Erythroblast (primary cell): ENCODE measurements at places on chromosomes 3 and 15.

- no peak for DNase-seq
Measured at GRCh38 chr15:58532126-58532525, 100.3 kb downstream of the LIPC start.

- no peak for DNase-seq
Measured at GRCh38 chr3:187261541-187261969, 30.0 kb downstream of the MASP1 start.

- no peak for DNase-seq
Measured at GRCh38 chr15:56168394-56168793, 75.3 kb downstream of the RFX7 start.

GRCh38 chr15:68506071-68506470 lies 72.7 kb upstream of the CORO2B start:
- DNase-seq = no peak

- DNase-seq = no peak
Measured at GRCh38 chr3:108293858-108294257, 2.5 kb upstream of the HHLA2 start.

GRCh38 chr3:27669591-27669990 lies 52.5 kb downstream of the EOMES start:
- no peak for DNase-seq

DNA sequence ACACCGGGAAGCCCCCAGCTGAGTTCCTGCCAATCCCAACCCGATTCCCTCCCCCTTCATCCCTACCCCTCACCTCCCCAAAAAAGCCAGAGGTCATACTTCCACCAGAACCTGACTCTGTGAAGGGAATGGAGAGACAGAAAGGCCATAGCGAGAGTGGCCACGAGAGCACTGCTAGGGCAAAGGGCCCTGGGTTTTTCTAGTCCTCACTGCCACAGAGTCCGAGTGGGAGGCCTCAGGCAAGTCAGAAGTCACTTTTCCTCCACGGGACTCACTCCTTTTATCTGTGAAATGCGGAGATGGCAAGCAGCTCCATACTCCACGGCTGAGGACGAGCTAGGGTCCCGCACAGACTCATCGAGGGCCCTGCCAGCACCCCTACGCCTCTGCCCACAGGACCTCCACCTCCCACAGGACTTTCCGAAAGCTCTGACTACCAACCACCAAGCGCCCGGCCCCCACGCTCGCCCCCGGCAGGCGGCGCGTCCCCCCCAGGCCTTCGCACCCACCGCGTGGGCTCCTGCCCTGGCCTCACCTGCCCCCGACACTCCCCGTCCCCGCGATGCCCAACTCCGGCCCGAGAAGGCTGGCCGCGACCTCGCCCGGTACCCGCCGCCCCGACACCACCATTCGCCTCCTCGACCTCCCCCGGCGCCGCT lies 792 bp downstream of the ATP13A3 start:
- peak; percentile 64 for DNase-seq

GRCh38 chr3:13332740-13333139 lies 87.4 kb downstream of the NUP210 start:
- no peak for DNase-seq

GRCh38 chr15:23457890-23458289 lies 10.8 kb upstream of the GOLGA6L2 start:
- no peak for DNase-seq

- no peak for DNase-seq
Measured at GRCh38 chr15:91561371-91562100, 292.0 kb upstream of the SLCO3A1 start.

DNA sequence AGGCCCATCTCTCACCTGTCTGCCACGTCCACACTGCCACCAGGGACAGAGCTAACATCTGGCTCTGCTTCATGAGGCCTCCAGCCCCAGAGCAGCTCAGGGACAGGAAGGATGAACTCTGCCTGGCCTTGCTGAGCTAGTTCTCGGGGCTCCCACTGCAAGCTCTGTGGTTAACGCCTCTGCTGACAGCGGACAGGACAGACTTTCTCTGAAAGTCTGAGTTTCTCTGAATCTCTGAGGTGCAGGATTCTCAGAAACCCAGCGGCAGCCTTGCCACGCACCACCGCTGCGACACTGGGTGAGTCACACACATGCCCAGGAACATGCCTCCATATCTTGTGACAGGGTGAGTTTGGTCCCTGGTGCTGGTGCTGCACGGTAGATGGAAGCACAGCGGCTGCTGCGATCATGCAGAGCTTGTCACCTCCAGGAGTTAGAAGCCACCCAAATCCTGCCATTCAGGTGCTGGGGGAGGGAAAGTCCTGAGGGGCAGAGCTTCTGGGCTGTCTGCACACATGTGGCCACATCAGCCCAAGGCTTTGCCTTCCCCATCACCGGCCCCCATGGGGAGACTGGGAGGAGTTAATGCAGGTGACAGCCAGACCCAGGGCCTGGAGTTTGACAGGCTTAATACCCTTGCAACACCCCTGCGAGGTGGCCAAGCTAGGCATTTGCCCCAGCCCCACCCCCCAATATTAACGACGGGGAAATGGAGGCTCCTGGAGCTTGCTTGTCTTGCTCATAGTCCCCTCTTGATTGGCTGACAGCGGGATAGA lies 267.0 kb downstream of the PLCL2 start:
- DNase-seq = peak; percentile 52

GRCh38 chr3:22269831-22270230 lies 518.8 kb upstream of the ZNF385D start:
- peak; percentile 1 for DNase-seq

GRCh38 chr15:69784798-69785566 lies 312.7 kb downstream of the TLE3 start:
- DNase-seq = no peak

DNA sequence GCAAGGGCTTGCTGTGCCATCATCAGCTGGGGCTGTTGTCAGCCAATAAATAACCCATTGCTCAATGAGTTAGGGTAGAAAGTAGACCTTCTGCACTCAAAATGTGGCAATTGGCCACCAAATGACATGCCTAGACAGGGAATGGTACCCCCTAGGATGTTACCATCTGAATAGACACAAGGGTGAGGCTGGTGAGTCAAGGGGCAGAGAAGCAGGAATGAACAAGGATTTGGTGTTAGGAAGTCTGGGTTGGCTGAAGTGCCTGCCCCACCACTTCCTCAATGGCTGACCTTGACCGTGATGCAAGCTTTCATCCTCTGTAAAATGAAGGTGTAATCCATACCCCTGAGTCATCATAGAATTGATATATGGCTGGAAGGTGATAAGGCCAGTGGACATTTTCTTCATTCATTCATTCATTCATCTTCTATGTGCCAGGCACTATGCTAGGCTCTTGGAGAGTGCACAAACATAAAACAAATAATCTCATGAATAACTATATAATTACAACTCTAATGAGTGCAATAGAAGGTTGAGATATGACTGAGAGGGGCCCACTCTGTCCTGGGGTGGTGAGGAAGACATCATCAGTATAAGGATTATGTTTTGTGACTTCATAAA lies 4.4 kb upstream of the CA12 start:
- no peak for DNase-seq

DNA sequence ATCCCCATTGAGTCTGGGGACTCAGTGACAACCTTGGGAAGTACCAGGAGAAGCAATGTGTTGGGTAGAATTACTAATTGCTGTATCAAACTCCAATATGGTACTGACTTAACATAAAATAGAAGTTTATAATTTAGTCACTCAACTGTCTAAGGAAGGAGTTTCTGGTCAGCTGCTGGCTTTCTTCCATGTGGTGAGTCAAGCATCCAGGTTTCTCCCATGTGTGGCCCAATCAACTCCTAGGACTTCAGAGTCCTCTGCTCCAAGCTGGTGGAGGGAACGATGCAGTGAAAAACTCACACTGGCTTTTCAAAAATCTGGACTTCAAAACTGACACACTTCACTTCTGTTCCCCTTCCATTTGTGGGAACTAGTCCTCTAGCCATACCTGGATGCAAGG lies 25.2 kb downstream of the WNT5A start:
- no peak for DNase-seq

- DNase-seq = no peak
Measured at GRCh38 chr15:59406446-59406845, 31.5 kb upstream of the FAM81A start.

GRCh38 chr3:102791641-102792589 lies 357.1 kb downstream of the ZPLD1 start:
- no peak for DNase-seq

GRCh38 chr3:72344647-72345046 lies 503.6 kb downstream of the SHQ1 start:
- DNase-seq = peak; percentile 18

GRCh38 chr3:9700536-9700935 lies 3.1 kb upstream of the CPNE9 start:
- no peak for DNase-seq

DNA sequence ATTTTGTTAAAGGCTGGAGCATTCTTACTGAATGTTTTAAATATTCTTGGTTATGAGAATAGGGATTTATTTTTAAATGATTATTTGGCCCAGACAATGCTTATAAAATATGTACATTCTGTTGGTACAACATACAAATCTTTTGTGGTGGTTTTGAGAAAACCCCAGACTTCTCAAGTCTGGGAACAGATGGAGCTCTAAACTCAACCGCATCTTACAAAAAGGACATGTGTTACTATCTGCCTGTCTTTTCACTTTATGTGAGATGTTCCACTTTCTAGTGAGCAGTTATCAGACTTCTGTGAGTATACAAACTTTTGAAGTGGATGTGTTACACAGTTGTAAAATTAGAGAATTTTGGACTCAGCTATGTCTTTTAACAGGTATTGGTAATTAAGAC lies 135.5 kb upstream of the RBMS3 start:
- no peak for DNase-seq

DNA sequence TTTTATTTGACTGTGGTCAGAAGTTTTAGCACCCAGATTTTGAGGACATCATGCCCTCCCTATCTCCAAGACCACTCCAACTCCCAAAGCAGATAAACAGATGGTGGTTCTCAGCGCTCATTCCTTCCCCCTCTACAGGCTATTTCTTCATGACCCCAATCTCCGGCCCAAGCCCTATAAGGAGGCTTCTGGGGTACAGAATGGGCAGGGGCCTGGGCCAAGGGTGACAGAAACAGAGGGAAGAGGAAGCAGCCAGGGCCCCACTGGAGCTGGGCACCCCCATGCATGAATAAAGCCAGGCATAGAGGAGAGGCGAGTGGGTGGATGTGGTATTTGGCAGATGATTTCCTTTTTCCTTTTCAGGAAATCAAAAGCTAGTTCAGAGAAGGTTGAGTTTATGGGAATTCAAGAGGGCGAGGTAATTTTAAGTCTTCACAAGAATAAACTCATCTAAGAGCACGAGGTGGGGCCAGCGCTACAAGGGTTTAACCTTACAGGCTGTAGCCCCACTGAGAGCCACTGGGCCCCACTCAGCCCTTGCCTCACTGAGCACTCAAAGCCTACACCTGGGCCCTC lies 104.8 kb upstream of the HERC1 start:
- peak; percentile 21 for DNase-seq

- peak; percentile 23 for DNase-seq
Measured at GRCh38 chr3:175386630-175387029, 527.5 kb downstream of the NAALADL2 start.

GRCh38 chr3:196699749-196700148 lies 12.3 kb downstream of the CEP19 start:
- DNase-seq = no peak

DNA sequence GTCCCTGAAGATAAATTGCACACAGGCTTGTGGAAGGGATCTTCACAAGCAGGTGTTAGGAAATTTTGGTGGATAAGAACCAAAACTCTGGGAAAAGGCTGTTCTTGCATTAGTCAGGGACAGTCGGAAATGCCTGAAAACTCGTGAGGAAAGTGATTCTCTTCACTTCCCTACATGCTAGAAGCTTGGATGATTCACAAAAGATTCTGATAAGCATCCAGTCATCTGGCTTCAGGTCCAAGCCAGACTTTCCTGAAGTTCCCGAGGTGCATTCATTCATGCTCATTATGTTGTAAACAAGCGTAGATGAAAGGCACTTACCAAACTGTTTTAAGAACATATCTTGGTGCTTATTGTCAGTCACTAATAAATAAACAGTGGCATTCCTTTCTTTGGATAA lies 1028.7 kb downstream of the NTRK3 start:
- DNase-seq = no peak
